Panc1 (cell line): ENCODE measurements at places on chromosomes 16 and 17. TPM values are rescaled to one million over a fixed set of nuclear protein-coding genes. Genes with fewer than 3 reads are reported as not detected.
A peak's percentile ranks its signal among the peaks of the same experiment; 100 is the strongest.

DNA sequence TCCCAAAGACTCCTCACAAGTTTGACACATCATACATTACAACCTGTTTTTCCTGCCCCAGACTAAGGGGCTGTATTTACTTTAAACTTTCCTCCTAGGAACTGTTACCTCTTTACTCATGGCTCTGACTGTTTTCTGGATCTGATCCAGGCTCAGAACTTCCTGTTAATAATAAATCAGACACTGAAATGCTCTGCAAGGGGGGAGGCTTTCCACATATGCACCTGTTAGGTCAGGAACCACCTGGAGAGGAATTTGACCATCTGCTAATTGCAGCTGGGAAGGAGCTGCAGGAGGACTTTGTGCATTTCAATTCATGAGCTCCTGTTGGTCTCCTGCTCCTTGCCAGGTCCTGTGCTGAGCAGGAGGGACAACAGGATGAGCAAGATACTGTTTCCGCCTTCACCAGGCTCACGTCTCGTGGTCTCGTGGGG, 476.9 kb upstream of the CDH5 start:
- no peaks in the 10 kb centered on the region for H3K36me3 ChIP-seq
- H3K4me3 ChIP-seq, result no peak overlapping the region
- no peak overlapping the region for H3K27ac ChIP-seq
- no peaks in the 10 kb centered on the region for H3K4me1 ChIP-seq
- no peak for DNase-seq

- no peaks in the 10 kb centered on the region; the same call in 1 of the 2 replicates for H3K27me3 ChIP-seq
- no peak overlapping the region for H3K27ac ChIP-seq
- H3K36me3 ChIP-seq, result no peaks in the 10 kb centered on the region
- H3K4me1 ChIP-seq, result no peaks in the 10 kb centered on the region
These were observed 37.6 kb downstream of the TTLL6 start for GRCh38 chr17:48779421-48779820.

GRCh38 chr17:45293413-45294211, 23.2 kb downstream of the MAP3K14 start:
- H3K4me1 ChIP-seq, result peaks cover 95% of the 10 kb centered on the region
- peak; percentile 87 for DNase-seq
- peak overlapping the region; percentile 93 for H3K27ac ChIP-seq
- H3K27me3 ChIP-seq, result no peaks in the 10 kb centered on the region
- H3K4me3 ChIP-seq, result peak overlapping the region; percentile 11

SREBF1 gene
- 230 TPM for total RNA-seq

DNA sequence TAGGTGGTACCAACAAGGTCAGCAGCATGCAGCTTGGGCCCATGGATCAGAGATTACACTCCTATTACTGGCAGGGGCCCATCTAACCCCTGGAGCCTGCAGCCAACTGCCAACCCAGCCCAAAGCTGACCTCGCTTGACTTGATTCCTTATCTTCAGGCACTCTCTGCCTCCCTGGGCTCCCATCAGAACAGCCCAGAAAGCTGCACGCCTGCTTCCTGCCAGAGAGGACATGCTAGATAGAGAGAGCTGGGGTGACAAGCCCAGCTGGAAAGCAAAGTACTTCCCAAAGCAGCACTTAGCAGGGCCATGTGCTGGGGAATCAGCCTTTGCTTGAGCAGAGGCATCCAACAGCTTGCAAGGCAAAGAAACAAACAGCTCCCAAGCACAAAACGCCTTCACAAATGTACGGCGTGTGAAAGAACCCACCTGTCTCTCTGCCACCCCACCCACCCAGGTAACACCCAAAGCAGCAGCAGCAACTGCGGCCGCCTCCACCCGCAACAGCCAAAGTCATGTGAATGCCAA, 74.2 kb upstream of the NLK start:
- no peaks in the 10 kb centered on the region for H3K36me3 ChIP-seq
- DNase-seq, result no peak
- no peaks in the 10 kb centered on the region; the same call in none of the 2 replicates for H3K27me3 ChIP-seq
- H3K4me3 ChIP-seq, result no peak overlapping the region

NPIPA5 gene
- 0.26 TPM for total RNA-seq

GRCh38 chr16:86572041-86572521, 5.5 kb downstream of the FOXC2 start:
- peak overlapping the region; percentile 63 for H3K4me3 ChIP-seq
- H3K27ac ChIP-seq, result peak overlapping the region; percentile 97
- no peaks in the 10 kb centered on the region for H3K27me3 ChIP-seq
- no peaks in the 10 kb centered on the region; the same call in 1 of the 2 replicates for H3K36me3 ChIP-seq
- no peak for DNase-seq

DNA sequence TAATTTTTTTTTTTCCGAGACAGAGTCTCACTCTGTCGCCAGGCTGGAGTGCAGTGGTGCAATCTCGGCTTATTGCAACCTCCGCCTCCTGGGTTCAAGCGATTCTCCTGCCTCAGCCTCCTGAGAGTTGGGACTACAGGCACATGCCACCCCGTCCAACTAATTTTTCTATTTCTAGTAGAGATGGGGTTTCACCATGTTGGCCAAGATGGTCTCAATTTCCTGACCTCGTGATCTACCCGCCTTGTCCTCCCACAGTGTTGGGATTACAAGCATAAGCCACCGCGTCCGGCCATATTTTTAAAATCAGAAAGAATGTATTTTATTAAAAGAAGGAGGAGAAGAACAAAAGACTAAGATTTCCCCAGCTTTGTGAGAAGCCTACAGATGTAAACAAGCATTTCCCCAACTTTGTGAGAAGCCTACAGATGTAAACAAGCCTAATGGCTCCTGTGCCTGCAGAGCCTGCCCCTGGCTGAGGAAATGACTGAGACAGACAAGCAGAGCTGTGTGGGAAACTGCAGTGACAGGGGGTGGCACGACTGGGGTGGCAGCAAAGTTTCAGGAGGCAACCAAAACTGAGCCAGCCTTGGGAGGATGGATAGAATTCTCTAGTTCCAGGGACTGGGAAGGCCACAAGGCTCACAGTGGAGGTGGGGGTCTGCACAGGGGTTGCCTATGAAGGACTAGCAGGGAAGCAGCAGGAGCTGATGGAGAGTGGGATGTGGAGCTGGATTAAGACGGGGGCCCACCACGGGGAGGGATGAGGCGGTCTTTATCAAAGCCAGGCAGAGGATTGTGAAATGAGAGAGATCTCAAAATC, 22.9 kb downstream of the TOP3A start:
- no peaks in the 10 kb centered on the region for H3K4me1 ChIP-seq
- no peak for DNase-seq

RAB11FIP4 gene
- total RNA-seq, result 10.8 TPM

- H3K4me3 ChIP-seq, result no peak overlapping the region
- no peak for DNase-seq
These were observed 35.6 kb downstream of the CLEC16A start for GRCh38 chr16:10979717-10980601.

DNA sequence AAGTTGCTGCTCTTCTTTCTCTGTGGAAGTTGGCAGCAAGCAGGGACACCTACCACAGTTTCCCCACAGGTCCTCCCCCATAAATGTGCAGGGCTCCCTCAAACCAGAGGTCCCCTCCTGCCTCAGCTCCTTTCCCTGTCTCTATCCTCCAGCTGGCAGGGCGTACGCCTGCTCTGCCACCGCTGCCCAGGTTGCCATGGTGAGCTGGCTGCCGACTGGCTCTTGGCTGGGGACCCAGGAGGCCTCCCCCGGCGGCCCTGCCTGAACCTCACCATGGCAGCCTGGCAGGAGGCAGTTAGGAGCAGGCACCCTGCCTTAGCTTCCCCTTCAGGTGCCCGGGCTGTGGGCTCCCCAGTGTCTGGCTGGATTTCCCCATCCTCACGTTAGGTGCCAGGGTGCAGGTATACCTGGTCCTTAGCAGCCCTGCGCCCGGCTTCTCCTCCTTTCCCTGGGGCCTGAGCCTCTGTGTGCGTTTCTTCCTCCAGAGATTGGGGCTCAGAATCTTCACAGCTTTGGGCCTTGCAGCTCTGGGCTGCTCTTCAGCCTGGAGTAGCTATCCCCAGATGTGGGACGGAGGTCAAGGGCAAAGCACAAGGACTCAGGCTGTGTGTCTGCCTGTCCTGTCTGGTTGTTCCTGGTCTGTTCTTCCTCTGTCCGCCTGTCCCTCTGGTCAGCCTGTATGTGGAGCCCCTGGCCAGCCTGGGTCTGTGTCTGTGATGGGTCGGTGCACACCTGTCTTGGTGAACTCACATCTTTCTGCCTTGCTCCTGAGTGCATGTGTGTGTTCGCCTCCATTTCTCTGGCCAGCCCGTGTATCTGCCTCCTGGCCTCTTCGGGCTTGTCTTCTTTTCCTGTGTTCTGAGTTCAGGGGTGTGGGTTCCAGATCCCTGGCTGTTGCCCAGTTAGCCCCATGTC, 15.7 kb downstream of the GJD3 start:
- no peak overlapping the region for H3K4me3 ChIP-seq
- no peaks in the 10 kb centered on the region for H3K27me3 ChIP-seq
- DNase-seq, result no peak
- H3K4me1 ChIP-seq, result peaks cover 79% of the 10 kb centered on the region

DNA sequence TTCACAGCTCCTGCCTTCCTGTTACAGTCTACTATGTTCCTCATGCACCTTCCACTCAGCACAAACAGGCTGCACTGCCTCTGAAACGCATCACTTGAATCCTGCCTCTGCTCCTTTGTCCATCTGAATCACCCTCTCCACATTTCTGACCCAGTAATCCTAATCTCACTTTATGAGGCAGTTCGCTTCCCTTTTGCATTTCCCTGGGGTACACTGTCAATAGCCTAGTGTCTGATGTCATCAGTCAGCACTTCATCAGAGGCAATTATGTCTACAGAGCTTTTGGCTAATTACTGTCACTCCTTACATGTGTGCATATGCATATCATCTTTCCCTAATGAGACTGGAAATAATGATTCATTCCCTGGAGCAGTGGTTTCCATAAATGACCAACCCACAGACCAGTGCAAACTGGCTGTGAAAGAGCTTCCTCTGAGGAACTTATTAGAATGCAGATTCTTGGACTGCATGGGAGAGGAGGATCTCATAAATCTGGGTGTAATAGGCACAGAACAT, 23.6 kb downstream of the CA4 start:
- no peak overlapping the region for H3K27ac ChIP-seq
- no peak for DNase-seq
- H3K4me1 ChIP-seq, result peaks cover 12% of the 10 kb centered on the region
- H3K4me3 ChIP-seq, result no peak overlapping the region
- H3K27me3 ChIP-seq, result no peaks in the 10 kb centered on the region

DNA sequence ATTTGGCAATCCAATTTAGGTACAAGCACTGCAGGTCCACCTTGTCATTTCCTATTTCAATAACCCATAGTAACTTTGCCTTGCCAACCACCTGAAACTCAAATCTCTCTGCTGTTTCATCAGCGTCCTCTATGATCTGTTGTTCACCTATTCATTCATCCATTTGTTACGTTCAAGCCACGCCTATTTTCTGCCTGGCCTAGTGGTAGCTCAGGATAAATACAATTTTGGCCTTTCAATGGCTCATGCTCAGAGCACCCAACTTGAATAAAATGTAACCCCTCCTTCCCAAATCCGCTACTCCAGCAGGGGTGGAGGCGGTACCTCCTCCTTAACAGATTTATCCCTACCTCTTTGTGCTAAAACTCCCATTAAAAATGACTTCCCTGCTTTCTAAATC, 3.6 kb upstream of the FBXO47 start:
- no peak for DNase-seq
- no peak overlapping the region for H3K4me3 ChIP-seq
- H3K36me3 ChIP-seq, result no peaks in the 10 kb centered on the region
- H3K4me1 ChIP-seq, result peaks cover 6% of the 10 kb centered on the region
- no peaks in the 10 kb centered on the region for H3K27me3 ChIP-seq

TXNDC11 gene
- 30.5 TPM for total RNA-seq

DNA sequence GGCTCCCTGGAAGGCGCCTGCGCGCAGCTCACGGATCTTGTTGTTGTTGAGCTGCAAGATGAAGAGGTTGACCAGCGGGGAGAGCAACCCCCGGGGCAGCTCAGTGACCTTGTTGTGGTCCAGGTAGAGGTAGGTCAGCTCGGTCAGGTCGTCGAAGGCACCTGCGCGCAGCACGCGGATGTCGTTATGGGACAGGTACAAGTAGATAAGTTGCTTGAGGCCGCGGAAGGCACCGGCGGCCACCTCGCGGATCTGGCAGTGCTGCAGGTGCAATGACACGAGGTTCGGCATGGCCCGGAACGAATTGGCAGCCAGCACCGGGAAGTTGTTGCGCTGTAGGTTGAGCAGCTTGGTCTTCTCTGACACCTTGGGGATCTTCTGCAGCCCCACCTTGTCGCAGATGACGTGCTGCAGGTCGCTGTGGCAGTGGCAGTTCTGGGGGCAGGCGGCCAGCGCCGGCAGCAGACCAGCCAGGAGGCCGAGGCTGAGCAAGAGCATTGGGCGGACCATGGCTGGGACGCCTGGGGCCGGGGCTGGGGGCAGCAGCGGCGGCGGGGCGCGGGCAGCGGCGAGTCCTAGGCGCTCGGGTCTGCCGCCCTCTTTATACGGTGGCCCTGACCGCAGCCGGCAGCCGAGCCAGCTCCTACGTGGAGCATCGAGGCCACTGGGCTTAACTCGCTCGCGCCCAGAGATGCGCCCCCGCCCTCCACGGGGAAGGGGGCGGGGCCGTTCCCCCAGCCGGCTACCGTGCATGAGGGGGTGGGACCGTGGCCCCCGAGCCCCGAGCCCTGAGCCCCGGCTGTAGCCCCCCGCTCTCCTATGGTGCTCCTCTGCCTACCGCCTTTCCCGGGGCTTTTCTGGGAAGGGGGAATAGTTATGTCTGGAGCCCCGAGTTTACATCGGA, at the start of gene CHAD:
CHAD (minus strand) TSS at position 577 of the 904 bp plus-strand sequence; CDS start at position 510, 67 bp downstream.
- DNase-seq, result no peak
- H3K4me1 ChIP-seq, result no peaks in the 10 kb centered on the region; the same call in 1 of the 2 replicates
- H3K27ac ChIP-seq, result no peak within 1 kb of the TSS
- H3K27me3 ChIP-seq, result no peaks in the 10 kb centered on the region
- no peak within 1 kb of the TSS for H3K4me3 ChIP-seq

RPGRIP1L gene
- 12.7 TPM for total RNA-seq

KRTAP1-1 gene
- total RNA-seq, result not detected

AOC3 gene
- 0.21 TPM for total RNA-seq

- H3K36me3 ChIP-seq, result no peaks in the 10 kb centered on the region
- no peaks in the 10 kb centered on the region for H3K4me1 ChIP-seq
- no peaks in the 10 kb centered on the region for H3K27me3 ChIP-seq
- DNase-seq, result no peak
These were observed 19.8 kb upstream of the FAM83G start for GRCh38 chr17:19024101-19025078.

DNA sequence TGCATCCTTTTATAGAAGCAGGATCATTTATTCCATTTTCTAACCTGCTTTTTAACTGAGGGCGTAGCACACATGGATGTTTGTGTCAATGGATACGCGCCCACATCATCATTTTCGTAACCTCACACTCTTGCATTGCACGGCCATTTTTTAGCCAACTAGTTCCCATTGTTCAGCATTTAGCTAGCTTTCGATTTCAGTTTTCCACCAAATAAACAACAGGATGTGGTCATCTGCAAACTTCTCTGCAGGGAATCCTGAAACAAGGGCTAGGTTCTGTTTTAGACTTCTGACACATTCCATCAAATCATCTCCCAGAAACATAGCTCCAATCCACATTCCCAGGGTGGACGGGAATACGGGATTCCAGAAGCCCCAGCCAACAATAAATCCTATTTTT, 6.4 kb downstream of the CYB561 start:
- H3K36me3 ChIP-seq, result no peaks in the 10 kb centered on the region
- H3K27ac ChIP-seq, result peak overlapping the region; percentile 46; the same call in 1 of the 2 replicates
- no peak for DNase-seq
- no peaks in the 10 kb centered on the region for H3K27me3 ChIP-seq
- H3K4me3 ChIP-seq, result no peak overlapping the region

GRCh38 chr17:60167065-60167741, 17.4 kb downstream of the CA4 start:
- H3K4me3 ChIP-seq, result no peak overlapping the region
- DNase-seq, result no peak
- H3K27me3 ChIP-seq, result no peaks in the 10 kb centered on the region
- H3K4me1 ChIP-seq, result peaks cover 25% of the 10 kb centered on the region
- H3K27ac ChIP-seq, result peak overlapping the region; percentile 44; the same call in 1 of the 2 replicates

- H3K27ac ChIP-seq, result no peak overlapping the region
- H3K4me3 ChIP-seq, result no peak overlapping the region
- peaks cover 3% of the 10 kb centered on the region; the same call in 1 of the 2 replicates for H3K4me1 ChIP-seq
- no peaks in the 10 kb centered on the region for H3K36me3 ChIP-seq
- peak; percentile 80 for DNase-seq
- H3K27me3 ChIP-seq, result no peaks in the 10 kb centered on the region
These were observed 11.0 kb upstream of the CBFB start for GRCh38 chr16:67017810-67018488.
